ENCODE measurements at places on chromosomes 16 and 17.

DNA sequence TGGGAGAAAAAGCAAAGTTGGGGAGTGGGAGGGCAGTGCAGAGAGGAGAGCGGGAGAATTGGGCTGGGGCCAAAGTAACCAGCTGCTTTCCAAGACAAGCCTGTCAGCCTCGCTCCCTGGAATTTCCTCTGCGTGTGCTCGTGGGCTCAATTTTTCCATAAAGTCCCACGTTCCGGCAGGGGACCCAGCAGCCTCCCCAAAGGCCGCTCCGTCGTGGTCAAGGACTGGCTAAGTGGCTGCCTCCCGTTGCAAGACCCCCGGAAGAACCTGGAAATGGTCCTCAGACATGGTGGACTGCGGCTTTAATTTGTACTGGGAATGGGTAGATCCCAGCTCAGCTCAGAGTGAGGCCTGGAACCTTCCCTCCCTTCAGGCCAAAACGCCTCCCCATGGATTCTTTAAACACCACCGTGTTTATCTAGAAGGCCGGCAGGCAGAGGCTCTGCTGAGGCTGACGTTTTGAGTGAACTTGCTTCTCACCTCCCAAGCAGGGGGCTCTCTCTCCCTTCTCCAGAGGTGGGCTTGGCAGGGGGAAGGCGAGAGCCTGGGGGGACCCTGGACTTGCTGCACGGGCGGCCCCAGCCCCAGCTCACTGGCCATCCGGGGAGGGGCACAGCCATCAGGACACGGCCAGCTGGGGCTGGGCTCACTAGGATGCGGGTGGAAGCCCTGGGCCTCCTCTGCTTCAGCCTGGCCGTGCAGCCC lies 190.0 kb downstream of the C16orf95 start:
- DNase-seq, result no peak

DNA sequence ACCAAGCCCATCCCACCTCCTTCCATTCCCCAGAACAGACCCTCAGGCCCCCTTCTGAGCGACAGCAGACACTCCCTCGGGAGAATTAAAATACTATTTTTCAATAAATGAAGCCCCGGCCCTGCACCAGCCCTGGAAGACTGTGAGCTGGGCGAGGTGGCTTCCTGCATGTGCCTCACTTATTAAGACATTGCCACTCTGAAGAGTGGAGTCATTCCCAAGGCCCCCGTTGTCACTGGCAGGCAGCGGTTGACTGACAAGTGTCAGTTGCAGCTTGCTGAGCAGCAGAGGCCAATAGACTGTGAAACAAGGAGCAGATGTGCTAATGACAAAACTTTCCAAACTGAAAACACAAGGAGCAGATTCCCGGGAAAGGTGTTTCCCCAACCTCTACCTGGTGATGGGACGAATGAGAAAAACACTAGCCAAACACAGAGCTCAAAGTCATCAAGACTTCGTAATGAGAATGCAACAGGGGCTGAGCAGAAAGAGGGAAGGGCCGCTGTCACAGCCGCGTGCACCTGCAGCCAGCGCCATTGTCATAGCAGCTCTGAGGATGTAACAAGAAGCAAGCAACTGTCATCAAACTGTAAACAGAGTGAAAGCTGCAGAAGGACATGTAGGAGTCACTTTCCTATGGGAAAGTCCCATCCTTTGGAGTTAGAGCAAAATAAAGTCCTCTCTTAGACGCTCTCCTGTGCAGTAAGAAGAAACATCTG lies 232.1 kb downstream of the C16orf78 start:
- peak; percentile 79 for DNase-seq

DNA sequence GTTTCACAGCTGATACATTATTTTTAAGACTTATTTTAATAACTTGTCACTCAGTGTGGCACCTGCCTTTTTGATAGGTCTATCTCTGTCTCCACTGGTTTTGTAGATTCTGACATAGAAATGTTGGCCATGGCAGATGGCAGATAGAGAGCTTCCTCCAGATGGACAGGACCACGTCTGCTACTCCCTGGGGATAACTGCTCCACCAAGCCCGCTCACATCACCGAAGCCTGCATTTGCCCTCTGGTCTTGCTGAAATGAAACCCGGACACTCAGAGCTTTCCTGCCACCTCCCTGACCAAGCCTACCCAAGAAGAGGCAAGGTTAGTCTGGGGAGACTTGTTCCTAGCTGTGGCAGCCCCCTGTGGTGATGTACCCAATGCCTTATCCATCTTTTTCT lies 16.4 kb upstream of the HAP1 start:
- DNase-seq, result no peak

- DNase-seq, result no peak
Observed at GRCh38 chr16:49910541-49911071, 54.7 kb upstream of the ZNF423 start.

DNA sequence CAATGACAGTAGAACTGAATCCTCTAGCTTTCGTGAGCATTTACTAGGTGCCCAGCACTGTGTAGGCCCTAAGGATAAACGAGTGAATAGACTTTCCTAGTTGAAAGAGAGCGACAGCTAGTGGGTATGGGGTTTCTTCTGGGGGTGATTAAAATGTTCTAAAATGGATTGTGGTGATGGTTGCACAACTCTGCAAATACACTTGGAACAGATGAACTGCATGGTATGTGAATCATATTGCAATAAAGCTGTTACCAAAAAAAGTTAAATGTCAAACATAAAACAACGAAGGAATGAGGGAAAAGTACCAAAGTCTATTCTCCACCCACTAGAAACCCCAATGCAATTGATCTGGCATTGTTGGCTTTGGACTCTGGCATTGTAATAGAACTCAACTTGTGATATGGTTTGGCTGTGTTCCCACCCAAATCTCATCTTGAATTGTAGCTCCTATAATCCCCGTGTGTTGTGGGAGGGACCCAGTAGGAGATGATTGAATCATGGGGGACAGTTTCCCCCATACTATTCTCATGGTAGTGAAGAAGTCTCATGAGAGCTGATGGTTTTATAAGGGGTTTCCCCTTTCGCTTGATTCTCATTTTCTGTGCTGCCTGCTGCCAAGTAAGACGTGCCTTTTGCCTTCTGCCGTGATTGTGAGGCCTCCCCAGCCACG lies 70.5 kb downstream of the MARF1 start:
- no peak for DNase-seq

- no peak for DNase-seq
Observed at GRCh38 chr17:73030501-73030921, 62.0 kb downstream of the SLC39A11 start.

DNA sequence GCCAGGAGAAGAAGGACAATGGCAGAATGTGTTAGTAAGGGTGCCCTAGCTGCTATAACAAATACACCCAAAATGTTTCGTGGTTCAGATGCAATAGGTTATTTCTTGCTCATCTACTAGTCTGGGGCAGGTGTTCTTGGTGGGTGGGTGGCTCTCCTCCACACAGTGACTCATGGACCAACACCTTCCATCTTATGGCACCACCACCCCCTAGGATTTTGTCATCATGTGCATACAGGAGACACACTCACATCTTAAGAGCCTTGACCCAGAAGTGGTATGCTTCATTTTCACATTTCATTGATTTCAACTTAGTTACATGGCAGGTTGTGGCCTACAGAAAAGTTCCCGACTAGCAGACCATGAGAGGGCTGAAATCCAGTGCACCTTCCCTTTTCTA lies 114.7 kb downstream of the AMFR start:
- DNase-seq, result no peak

DNA sequence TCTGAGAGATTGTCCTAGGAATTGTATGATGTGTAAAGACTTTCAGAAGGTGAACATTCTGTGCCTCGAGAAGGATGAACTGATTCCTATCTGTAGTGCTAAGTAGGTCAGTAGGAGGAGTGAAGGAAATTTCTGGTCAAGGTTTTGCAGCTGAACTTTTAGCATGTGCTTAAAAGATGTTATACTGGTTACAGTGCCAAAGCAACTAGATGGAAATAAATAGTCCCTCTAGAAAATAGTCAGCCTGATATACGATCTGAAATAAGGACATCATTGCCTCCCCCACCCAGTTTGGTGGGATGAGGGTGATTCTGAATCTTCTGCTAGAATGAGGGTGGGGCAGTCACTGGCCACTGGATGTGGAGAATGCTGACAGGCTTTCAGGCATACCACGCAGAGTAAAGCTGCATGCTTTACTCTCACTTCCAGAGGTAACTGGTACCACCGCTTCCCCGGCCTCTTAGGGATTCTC lies 57.2 kb upstream of the VPS4A start:
- no peak for DNase-seq

GRCh38 chr16:63466-63865 lies 9.0 kb downstream of the RHBDF1 start:
- no peak for DNase-seq

DNA sequence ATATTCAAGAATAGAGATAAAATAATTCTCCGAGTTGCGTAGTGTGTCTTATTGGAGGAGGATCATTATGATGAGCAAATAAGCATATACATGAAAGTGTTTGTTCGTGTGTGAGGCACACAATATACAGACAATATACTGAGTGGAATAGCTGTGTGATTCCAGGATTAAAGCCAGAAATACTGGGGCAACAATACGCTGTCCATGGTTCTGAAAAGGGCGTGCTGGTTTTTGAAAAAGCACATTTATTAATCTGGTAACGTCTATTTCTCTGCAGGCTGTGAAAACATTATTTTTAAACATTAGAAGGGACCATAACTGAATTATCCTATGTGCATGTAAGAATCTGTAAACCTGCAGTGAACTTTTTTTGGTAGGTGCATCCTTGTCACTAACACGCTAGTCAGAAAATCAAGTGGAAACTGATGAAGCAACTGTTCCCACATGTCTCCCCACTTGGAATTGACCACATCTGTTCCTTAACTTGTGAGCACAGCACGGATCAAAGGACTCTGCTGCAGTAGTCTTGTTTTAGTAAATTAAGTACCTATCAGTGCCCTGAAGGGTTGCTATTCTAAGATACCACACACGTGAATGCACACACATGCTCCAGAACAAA lies 346.0 kb downstream of the GRIN2A start:
- DNase-seq, result no peak

DNA sequence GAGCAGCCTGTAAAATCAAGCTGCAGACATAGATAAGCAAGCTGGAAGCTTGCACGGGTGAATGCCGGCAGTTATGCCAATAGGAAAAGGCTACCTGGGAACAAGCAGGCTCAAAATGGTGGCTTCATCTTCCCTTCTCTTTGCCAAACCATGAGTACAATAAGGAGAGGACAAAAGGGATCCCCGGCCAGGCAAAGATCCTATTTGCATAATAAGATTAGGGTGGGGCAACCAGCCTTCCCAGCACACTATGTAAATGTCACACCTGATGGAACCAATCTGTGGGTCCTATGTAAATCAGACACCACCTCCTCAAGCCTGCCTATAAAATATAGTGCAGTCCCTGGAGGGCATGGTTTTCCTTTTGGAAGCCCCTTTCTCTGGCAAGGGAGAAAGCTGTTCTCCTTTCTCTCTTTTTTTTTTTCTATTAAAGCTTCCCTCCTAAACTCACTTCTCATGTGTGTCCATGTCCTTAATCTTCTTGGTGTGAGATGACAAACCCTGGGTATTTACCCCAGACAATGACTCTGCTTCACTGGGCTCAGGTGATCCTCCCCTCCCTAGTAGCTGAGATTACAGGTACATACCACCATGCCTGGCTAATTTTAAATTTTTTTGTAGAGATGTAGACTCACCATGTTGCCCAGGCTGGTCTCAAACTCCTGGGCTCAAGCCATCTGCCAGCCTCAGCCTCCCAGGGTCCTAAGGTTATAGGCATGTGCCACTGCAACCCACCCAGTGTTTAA lies 44.2 kb downstream of the PSMD12 start:
- DNase-seq, result no peak

DNA sequence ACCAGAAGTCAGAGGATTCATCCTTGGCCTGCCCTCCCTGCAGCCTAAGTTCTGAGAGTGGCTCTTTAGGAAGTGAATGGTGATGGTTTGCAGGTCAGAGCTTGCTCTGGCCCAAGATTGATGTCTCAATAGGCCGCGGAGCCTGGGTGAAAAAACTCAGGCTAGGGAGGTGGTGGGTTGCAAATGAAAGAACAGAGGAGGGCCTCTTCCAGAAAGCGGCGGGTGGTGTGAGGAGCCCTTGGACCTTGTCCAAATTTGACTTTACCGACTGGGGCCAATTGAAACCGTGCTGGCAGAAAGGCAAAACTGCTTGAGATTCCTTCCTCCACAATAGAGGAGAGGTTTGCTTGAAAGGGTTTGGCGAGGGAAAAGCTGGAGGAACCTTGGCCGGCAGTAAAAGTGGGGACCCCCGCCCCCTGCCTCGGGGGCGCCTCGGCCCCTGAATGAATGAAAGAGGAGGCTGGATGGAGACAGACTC lies 331.3 kb downstream of the SEC14L1 start:
- DNase-seq, result no peak

- no peak for DNase-seq
Observed at GRCh38 chr17:27573971-27574525, 56.9 kb upstream of the LGALS9 start.

- no peak for DNase-seq
Observed at GRCh38 chr16:74034862-74035261, 261.8 kb upstream of the PSMD7 start.

GRCh38 chr17:72479113-72479512 lies 358.3 kb downstream of the SOX9 start:
- DNase-seq, result no peak

GRCh38 chr16:17552351-17552750 lies 81.6 kb upstream of the XYLT1 start:
- no peak for DNase-seq

DNA sequence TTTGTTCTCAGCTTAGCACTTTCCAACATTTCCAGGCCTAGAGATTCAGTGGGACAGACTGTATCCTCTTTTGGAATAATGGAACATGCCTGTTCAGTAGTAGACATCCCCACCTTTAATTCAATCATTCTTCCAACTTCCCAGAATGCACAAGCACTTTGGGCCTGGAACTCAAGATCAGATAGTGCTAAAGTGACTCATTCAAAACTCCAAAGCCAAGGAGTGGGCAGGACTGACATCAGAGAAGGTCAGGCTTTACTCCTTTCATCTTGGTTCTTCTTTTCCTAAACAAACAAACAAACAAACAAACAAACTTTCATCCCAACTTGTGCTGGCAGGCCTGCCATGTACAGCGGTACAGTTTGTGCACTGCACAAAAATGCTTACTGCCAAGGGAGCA lies 172.0 kb downstream of the AXIN2 start:
- no peak for DNase-seq

GRCh38 chr17:74512624-74513091 lies 18.6 kb downstream of the CD300LB start:
- DNase-seq, result no peak

DNA sequence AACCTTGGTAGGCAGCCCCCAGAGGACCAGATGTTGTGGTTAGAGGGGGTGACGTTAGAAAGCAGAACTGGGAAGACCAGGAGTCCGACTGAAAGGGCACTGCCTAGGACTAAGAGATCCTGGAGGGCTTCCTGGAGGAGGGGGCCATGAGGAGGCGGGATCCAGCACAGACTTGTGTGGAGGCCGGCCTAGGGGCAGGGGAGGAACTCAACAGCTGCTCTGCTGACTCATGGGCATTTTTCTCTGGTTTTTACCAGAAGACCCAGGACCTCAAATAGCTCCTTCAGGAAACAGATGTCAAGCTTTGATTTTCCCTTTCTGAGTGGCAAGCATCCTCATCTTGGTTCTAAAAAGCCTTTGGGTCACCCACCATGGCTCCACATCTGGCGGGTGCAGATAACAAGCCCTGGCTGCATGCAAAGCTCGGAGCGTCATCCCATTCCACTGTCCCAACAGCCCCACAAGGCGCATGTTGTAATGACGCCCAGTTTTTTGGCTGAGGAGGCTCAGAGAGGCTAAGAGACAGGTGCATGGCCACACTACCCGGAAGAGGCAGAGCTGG lies 29.0 kb downstream of the IL21R start:
- no peak for DNase-seq
